SHP77 (cell line): ENCODE measurements at places on chromosomes 5 and 9.

GRCh38 chr5:128197896-128198522, 114.4 kb downstream of the SLC12A2 start:
- no peak for DNase-seq

DNA sequence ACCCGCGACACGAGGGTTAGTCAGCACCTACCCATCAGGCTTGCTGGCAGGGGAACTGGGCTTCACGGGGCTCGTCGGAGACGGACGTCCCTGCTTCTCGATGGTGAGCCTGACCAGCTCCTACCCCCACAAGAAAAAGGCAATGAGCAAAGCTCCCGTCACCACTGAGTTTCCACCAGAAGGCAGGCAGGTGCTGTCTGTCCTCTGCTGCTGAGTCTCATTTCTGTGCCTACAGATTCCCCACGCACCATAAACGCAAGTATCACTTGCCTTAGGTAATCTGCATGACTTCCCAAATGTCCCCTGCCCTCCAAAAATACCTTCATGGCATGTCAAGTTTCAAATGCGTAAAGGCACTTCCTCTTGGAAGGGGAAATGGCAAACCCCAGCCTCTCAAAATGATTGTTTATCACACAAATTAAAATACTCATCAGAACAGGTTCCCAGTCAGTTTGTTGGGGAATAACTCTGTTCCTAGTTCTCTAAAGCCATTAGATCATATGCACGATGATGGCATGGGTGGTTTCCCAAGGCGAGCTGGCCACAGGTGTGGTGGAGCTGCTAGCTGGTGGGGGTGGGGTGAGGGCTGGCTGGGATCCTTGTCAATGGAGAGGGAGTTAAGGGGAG, 85.0 kb downstream of the PRRT1B start:
- no peak for DNase-seq

- no peak for DNase-seq
These were observed 160.3 kb upstream of the SLC28A3 start for GRCh38 chr9:84500826-84501225.

DNA sequence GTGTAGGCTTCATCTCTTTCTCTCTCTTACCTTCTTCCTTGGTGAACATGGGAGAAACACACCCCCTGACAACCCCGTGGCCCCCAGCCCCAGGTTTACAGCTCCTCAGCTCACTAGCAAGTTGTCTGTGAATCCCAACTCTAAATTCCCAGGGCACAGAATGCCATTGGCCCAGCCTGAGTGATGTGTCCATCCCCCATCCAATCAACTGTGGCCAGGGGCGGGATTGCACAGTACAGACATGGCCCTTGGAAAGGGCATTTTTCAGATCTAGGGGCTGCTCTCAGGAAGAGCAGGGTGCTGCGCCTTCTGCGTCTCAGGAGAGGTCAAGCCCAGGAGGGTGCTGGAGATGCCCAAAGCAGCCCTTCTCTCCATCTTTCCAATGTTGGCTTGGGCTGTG, 48.2 kb upstream of the ASS1 start:
- no peak for DNase-seq

DNA sequence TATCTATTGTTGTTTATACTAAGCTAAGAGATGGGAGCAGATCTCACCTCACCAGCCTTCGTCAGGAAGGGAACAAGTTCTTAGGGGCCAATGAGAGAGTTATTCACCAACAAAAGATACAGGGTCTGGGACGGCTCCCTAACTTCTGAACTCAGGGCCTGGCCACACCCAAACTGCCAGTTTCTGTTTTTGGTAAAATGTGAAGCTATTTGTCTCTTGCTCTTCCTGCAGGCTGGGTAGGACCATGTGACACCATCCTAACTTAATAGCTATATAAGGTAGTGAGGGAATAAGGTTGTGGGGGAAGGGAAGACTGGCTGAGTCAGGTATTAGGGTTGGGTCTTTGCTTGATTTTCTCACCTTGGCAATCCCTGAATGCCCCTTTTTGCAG, 480.5 kb downstream of the KDM4C start:
- no peak for DNase-seq

- DNase-seq, result no peak
These were observed 77.8 kb upstream of the OTULINL start for GRCh38 chr5:14503681-14504331.

GRCh38 chr5:6759401-6759800, 46.2 kb downstream of the TENT4A start:
- DNase-seq, result peak; percentile 18

DNA sequence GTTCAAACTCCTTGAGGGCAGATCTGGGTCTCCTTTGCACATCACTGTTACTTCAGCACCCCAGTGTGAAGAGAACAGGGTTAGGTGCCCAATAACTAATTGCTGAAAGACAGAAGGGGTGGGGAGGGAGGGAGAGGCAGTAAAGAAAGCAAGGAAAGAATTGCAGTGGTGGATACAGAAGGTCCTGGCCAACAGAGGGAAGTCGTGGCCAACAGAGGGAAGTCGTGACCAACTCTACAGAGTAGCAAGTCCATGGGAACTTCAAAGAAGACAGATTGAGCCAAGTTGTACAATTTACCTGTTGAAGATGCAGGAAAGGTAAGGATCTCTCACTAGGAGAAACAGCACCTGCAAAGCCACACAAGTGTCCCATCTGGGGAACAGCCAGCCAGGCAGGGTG, 27.0 kb downstream of the CCNJL start:
- no peak for DNase-seq

DNA sequence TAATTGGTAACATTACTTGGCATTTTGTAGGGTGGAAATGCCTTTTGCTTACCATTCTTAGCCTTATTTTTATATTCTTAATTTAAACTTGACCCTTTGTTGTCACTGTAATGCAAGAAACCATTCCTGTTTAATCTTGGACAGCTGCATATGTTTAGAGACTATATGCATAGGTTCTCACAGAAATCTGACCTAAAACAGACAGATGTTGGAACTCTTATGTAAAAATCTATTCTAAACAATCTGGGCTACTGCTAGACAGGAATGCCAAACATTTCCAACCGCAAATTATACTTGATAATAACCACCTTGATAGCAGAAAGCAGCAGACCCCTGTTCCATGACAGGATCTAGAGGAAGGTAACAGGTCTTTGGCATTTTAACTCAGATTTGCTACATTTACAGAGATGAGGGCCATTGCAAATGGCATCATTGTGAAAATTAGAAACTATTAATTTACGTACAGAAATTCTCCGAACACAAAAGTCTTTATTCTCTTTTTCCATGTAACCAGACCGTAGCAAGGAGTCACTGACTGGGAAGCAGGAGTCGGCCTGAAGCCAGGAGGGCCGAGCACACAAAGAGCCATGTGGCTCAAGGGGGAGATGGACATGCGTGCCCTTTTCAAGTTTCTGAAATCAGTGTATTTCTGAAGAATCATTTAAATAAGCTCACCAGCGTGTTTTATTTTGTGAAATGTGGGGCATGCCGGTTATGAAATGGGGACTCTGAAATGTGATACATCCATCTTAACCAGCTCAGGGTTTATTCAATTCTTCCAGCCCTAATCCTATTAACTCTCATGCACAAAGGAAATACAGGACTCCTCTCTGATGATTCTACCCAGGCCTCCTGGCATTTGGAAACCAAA, 139.3 kb downstream of the AOPEP start:
- peak; percentile 59 for DNase-seq
